Stimulated activated CD4-positive, alpha-beta T cell treated with anti-CD3 and anti-CD28 coated beads, Interleukin-2, amount 100 ng/mL, for 48 hours (primary cell): ENCODE measurements at places on chromosomes 2 and 18.

GRCh38 chr2:26716340-26716739 lies 23.8 kb downstream of the KCNK3 start:
- DNase-seq, result no peak

GRCh38 chr2:7653617-7654016 lies 736.4 kb downstream of the RNF144A start:
- no peak for DNase-seq

DNA sequence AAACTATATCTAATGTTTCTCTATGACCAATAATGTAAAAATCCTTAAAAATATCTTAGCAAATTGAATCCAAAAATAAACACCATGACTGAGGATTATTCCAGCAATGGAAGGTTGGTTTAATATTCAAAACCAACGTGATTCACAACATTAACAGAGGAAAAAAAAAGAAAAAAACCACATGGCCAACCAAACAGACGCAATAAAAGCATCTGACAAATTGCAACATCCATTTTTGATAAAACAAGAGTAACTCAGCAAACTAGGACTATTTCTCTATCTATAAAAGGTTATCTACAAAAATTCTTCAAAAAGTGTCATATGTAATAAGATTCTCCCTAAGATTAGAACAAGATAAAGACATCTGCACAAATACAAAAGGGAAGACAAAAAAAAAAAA lies 28.9 kb downstream of the PPP3R1 start:
- no peak for DNase-seq

DNA sequence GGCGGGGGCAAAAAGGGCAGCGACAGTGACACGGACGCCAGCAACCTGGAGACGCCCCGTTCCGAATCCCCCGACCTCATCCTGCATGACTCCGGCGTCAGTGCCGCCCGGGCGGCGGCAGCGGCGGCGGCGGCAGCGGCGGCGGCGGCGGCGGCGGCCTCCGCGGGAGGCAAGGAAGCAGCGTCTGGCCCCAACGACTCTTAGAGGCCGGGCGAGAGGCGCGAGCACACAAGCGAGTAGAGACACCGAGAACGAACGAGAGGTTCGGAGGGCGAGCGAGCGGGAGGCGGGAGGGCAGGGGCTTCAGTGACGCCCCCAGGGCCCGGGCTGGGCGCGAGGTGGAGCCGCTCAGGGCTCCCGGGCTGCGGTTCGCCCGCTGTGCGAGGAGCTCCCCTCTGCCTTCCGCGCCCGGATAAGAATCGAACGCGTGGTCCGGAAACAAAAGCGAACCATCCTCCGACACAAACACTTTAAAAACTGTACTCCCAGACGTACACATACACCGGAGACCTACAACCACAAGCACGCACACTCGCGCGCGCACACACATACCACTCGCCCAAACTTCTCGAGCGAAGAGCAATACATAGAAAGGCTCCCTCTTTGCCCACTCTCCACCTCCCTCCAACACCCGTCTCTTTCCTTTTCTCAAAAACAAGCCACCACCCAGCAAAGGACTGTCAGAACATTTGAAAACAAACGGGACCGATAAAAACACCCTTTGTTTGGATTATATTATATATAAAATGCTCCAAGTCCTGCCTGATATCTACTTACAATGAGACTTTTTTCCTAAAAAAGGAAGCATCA lies 2.8 kb downstream of the SP9 start:
- DNase-seq, result peak; percentile 34

- no peak for DNase-seq
Measured at GRCh38 chr2:10132596-10132995, 10.1 kb downstream of the RRM2 start.

- DNase-seq, result no peak
Measured at GRCh38 chr2:106885971-106886915, at the start of gene ST6GAL2. Gene ST6GAL2, minus strand, starts transcription at chr2:106886167. Its CDS starts 42,190 bp downstream, at chr2:106843977.

DNA sequence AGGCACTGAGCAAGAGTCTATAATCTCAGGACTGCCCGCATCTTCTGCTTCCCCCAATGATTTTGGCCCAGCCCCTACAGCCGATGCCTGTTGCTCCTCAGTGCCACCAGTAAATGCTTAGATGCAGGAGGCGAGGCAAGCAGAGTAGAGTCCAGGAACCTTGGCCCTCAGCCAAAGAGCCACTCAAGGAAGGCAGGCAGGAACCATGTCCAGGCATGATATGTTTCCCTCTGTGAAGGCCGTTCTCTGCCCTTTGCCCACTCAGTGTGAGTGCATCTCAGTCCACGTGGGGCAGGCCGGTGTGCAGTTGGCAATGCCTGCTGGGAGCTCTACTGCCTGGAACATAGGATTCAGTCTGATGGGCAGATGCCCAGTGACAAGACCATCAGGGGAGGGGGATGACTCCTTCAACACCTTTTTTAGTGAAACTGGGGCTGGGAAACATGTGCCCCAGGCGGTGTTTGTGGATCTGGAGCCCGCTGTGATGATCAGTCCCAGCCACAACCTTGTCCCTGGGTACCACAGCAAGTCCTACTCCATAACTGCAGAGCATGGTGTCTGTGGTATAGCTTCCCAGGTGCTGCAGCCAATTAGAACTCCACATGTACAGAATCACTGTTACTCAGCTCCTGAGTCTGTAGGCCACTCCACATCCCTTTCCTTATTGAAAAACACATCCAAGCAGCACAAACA lies 9.7 kb upstream of the DNAJB2 start:
- DNase-seq, result no peak

DNA sequence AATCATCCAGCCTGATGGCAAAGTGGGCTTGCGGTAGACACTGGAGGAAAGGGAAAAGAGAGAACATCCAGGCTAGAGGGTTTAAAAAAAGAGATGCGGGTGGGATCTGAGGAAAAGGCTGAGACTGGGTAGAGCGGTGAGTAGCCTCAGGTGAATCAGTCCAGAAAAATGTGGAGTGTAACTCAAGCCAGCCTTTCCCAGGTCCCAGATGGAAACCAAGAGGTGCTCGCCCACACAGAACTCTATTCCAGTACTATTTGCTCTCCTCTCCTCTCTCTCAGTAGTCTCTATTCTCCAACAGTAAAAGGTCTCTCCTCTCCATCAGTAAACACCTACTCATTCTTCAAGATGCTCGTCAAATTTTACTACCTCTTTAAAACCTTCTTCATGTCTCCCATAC lies 38.3 kb upstream of the NRP2 start:
- no peak for DNase-seq

- DNase-seq, result no peak
Measured at GRCh38 chr18:3340682-3341097, 78.8 kb downstream of the MYL12B start.

DNA sequence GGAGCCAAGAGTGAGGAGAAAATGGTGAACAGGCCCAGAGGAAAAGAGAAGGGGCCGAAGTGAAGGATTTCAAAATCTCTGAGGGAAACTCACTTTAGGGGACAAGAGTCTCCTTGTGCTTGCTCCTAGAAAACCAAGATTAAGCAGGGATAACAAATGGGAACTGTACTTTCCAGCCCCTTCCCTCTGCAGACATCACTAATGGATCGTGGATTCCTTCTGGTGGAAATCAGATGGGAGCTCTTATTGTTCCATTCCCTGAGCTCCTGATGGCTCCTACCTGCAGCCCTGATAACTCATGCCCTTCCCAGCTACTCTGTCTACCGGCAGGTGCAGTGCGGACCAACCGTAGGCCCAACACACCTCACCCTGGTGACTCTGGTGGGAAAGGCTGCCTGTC lies 20.6 kb upstream of the RESP18 start:
- DNase-seq, result no peak

GRCh38 chr18:70411307-70411706 lies 122.5 kb downstream of the SOCS6 start:
- no peak for DNase-seq

DNA sequence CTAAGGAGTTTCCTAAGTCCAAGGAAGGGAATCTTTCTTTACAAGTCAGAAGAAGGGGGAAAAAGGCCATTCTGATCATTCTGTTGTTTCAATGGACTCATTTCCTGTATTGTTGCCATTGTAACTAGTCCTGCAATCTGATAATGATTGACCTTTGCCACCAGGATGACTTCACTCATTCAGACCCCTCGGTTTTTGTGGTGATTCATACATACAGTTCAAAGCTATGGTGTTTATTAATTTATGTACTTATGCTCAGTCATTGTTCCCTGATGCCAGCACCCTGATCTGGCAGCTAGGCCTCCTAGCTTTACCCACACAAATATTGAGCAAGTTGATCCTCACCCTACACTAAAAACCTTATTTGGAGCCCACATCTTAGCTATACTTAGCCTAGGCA lies 57.6 kb upstream of the ZNF519 start:
- DNase-seq, result no peak

GRCh38 chr2:10168221-10168620 lies 45.7 kb downstream of the RRM2 start:
- no peak for DNase-seq

- DNase-seq, result no peak
Measured at GRCh38 chr2:65802298-65802942, 370.0 kb upstream of the SPRED2 start.

- peak; percentile 96 for DNase-seq
Measured at GRCh38 chr2:70190418-70191243, at the start of gene C2orf42. Gene C2orf42, minus strand, starts transcription at chr2:70191019. Its CDS starts 9,034 bp downstream, at chr2:70181985.

GRCh38 chr2:192948316-192948715 lies 753.6 kb upstream of the TMEFF2 start:
- DNase-seq, result no peak

DNA sequence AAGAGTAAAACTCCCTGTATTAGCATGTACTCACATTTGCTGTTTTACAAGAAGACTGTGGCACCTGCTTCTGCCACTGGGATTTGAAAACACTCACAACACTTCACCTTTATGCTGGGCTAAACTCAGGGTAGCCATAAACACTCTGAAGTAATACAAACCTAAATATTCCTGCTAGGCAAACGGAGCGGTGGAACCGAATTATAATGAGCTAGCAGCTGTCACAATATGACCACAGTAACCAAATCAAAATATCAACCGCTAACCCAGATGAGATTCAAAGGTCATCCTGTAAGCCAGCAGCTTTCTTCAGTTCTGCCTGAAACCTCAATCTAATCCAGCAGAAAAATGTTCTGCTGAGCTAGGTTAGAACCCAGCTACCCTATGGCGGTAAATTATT lies 132.1 kb downstream of the TCF4 start:
- DNase-seq, result no peak

- no peak for DNase-seq
Measured at GRCh38 chr18:50671376-50671775, 111.5 kb downstream of the MAPK4 start.

- no peak for DNase-seq
Measured at GRCh38 chr2:119668546-119668945, 10.5 kb upstream of the TMEM177 start.
